ENCODE measurements at places on chromosomes 3 and 15. TPM values are rescaled to one million over a fixed set of nuclear protein-coding genes. Genes with fewer than 3 reads are reported as not detected.
A peak's percentile ranks its signal among the peaks of the same experiment; 100 is the strongest.

C2CD4A gene
- total RNA-seq, result not detected

GRCh38 chr3:175192536-175192935, 333.4 kb downstream of the NAALADL2 start:
- no peak for DNase-seq

- DNase-seq, result no peak
These were observed 324.1 kb upstream of the CNTN4 start for GRCh38 chr3:1774597-1774996.

GRCh38 chr3:11407644-11408043, 135.4 kb downstream of the ATG7 start:
- no peak for DNase-seq

DNA sequence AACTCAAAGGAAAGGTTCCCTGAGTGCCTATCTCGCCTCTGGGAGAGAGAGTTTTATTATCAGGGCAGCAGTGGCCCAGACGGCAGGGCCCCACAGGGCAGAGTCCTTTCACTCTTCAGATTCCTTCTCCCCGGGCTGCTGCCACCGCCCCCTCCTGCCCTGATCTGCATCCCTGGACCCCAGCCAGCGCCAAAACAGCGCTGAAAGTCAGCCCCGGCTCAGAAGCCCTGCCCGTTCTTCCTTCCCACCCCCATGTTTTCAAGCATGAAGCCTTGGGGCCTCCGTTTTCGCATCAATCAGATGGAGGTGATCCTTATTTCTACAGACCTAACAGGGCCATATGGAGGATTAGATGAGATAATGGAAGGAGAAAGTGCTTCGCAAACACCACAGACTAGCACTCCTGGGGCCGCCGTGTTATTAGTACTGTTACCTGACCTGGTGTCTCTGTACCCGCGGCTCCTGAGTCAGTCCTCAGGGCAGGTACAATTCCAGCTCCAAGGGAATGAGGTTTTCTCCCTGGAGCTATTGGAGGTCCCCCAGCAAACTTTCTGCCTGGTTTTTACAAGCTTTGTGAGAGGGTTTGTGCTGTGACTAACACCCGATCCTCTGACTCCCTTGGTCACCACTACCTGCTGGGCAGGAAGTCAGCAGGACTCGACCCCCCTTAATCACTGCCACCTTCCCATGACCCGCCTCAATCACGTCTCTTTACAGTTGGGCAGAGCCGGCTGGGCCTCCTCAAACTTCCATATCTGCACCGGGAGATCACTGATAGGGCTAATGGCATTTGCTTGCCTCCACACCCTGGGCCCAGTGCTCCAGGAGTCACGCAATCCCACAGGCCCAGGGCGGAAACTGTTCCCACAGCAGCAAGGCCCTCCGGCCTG, 39.5 kb upstream of the TSEN2 start:
- no peak for DNase-seq

- no peak for DNase-seq
These were observed 48.6 kb upstream of the C15orf39 start for GRCh38 chr15:75153087-75153486.

DNA sequence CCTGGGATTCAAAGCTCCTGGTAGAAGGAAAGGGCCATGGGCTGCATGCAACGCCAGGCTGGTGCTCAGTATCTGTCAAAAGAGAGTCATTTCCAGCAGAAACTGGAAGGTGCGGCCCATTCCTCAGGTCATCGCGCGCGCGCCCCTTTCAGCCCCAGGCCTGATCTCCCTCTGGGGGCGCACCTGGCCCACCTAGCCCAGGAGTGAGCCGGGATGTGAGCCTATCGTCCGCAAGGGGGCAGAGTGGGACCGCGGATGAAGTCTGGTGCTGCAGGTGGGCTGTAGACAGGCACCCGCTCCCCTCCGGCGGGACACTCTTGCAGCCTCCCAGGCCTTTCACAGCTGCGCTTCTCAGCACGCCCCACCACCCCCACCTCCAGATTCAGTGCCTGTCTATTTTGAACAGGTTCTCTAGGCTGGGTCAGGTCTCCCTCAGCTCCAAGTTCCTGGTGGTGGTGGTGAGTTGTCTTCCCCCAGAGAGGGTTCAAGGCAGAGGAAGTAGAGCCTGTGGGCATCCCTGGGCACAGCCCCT, 5.8 kb upstream of the RPL29 start:
- no peak for DNase-seq

DNA sequence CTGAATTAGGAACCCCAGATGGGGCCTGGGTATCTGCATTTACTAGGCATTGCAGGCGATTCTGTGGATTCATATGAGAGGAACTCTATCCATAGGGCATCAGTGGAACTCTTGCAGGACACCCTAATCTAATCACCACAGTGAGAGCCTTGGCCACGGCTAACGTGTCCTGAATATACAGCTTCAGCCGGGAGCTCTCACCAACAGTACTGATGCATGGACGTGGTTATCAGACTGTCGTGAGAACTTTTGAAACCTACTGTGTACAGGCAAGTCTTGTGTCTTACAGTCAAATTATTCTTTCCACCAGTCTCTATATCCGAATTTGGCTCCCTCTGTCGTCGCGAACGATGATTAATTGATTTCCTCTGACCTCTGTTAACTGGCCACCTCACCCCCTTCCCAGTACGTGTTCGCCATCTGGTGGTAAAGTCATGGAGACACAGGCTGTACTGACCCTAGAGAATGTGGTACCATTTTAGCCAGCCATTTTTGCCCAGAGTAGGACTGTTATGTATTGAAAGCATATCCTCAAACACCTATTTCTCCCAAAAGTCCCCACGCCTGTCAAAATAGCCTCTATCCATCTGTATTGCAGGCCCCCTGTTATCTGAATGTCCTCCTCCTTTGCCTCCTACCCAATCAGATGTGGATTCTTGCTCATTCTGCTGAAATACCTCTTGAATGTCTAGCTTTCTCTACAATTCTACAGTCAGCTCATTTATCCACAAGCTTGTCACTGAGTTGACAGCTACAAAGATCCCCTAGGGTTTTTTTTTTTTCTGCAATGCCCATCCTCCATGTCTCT, 39.7 kb downstream of the GLDN start:
- no peak for DNase-seq

DNA sequence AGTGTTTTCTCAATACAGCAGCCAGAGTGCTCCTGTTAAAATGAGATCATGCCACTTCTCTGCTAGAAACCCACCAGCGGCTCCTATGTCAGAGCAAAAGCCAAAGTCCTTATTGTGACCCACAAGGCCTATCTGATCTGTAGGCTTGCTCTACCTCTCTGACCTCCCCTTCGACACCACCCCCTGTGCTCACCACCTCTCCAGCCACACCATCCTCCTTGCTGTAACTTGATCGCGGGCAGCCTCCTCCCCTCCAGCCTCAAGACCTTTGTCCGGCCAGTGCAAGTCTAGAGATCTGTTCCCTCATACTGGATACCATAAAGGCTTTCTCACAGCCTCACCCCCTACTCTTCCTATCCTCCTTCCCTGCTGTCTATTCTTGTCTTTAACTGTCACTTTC, 1.9 kb upstream of the IGDCC4 start:
- DNase-seq, result peak; percentile 9

DNA sequence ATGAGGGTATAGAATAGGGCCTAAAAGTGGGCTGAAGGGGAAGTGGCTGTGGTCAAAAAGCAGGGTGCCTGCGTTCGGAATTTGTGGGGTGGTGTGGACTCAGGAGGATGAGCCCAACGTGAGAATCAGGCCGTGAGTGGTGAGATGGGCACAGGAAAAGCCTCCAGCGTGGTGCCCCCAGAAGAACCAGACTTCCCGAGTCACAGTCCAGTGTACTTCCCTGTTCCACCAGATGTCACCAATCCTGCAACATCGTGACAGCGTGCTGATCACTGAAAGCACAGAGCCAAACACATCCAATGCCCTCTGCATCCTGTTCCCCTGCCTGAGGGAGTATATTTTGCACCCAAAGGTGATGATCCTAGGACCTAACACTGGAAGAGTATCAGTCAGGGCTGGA, 20.8 kb upstream of the ACAN start:
- DNase-seq, result peak; percentile 52

All from vagina (tissue), 2 donors.